ENCODE measurements at places on chromosomes 4 and X. TPM values are rescaled to one million over a fixed set of nuclear protein-coding genes. Genes with fewer than 3 reads are reported as not detected.

The ATP7A gene
- total RNA-seq: 6.8 TPM

The DKK2 gene
- total RNA-seq: under 0.01 TPM

The TLR1 gene
- 5.0 TPM for total RNA-seq

The PPP1R2C gene
- total RNA-seq: not detected

The IL3RA gene
- 15.5 TPM for total RNA-seq

The TMPRSS11B gene
- total RNA-seq: not detected

The ZAR1 gene
- not detected for total RNA-seq

The CLDN2 gene
- not detected for total RNA-seq

The WAS gene
- total RNA-seq: under 0.01 TPM

The SLC25A6 gene
- 193 TPM for total RNA-seq

The GLUD2 gene
- total RNA-seq: 0.79 TPM

The RPS6KA6 gene
- 0.99 TPM for total RNA-seq

The ANXA3 gene
- total RNA-seq: 23.8 TPM

The MTMR8 gene
- 0.20 TPM for total RNA-seq

The IBSP gene
- total RNA-seq: not detected

The MAP7D2 gene
- total RNA-seq: under 0.01 TPM

The PHEX gene
- total RNA-seq: 0.87 TPM

The MAGEB2 gene
- total RNA-seq: not detected

The GUCY1B1 gene
- total RNA-seq: 1.4 TPM

The VCX3B gene
- not detected for total RNA-seq

The SMIM31 gene
- not detected for total RNA-seq

The TMEM156 gene
- total RNA-seq: 0.87 TPM

The EXOC1L gene
- not detected for total RNA-seq

The CCDC110 gene
- total RNA-seq: 0.44 TPM

The KLF8 gene
- 0.22 TPM for total RNA-seq

The GAGE12F gene
- not detected for total RNA-seq

The UGT2B17 gene
- total RNA-seq: not detected

The ANXA5 gene
- total RNA-seq: 402 TPM

The DHRSX gene
- total RNA-seq: 14.4 TPM

The DOK7 gene
- not detected for total RNA-seq

The DRP2 gene
- not detected for total RNA-seq

The IGSF1 gene
- not detected for total RNA-seq

The FOXP3 gene
- total RNA-seq: not detected

The SLC6A14 gene
- not detected for total RNA-seq

The CCDC160 gene
- not detected for total RNA-seq

The MAB21L2 gene
- total RNA-seq: 0.20 TPM

Data from lung microvascular endothelial cell (primary cell).